ENCODE measurements at places on chromosomes 6 and 20. TPM values are rescaled to one million over a fixed set of nuclear protein-coding genes. Genes with fewer than 3 reads are reported as not detected.

GRCh38 chr6:163965426-163966348, 551.2 kb downstream of the QKI start:
- DNase-seq, result no peak

GRCh38 chr6:107125771-107126170, 10.5 kb upstream of the BEND3 start:
- no peak for DNase-seq

- no peak for DNase-seq
These were observed 143.8 kb downstream of the MBOAT1 start for GRCh38 chr6:20068421-20068988.

DNA sequence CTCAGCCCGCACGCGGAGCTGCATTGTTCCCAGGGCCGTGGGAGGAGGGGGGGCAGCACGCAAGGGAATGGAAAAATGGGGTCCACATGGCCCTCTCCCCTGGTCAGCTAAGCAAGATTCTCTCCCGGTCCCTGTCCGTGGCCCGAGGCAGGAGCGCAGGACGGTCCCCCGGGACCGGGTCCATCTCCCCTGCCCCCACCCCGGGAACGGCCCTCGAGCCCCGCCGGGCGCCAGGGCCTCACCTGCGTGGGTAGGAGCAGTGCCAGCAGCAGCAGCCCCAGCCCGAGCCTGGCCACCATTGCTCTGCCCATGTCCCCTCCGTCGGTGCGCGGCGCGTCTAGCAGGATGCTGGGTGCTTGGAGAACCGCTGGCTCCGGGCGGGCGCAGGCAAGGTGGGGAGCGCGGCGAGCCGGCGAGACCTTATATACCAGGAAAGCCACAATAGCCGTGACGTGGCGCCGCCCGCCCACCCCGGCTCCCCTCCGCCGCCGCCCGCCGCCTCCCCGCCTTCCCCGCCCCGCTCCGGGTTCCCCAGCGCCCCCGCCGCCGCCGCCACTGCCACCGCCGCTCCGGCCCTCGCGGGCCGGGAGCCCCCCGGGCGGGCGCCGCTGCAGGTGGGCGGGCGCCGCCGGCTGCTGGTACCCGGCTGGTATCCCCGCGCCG, at the start of gene CD24:
Gene CD24, minus strand, starts transcription at position 394 of the 663 bp plus-strand sequence. Its CDS starts 83 bp downstream, at position 311.
- DNase-seq, result no peak

DNA sequence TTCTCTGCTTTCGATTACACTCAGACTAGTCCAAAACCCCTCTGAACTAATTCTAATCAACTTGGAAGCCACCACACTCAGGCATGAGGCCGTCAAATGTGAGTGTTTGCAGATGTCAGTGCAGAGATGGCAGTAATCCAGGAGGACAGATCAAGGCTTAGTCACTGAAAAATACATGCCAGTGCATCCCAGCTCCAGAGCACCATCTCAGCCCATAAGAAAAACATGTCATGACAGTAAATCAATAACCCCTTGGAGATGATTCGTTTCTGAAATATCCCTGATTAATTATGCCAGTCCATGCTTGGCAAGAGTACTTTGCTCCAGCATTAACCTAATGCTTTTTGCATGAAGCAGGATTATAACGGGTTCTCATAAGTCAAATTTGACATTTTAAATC, 179.5 kb downstream of the ADAT2 start:
- DNase-seq, result no peak

GRCh38 chr20:41003143-41003935, 25.3 kb upstream of the TOP1 start:
- DNase-seq, result peak; percentile 83

GRCh38 chr20:18048176-18048575, 9.5 kb downstream of the OVOL2 start:
- no peak for DNase-seq

DNA sequence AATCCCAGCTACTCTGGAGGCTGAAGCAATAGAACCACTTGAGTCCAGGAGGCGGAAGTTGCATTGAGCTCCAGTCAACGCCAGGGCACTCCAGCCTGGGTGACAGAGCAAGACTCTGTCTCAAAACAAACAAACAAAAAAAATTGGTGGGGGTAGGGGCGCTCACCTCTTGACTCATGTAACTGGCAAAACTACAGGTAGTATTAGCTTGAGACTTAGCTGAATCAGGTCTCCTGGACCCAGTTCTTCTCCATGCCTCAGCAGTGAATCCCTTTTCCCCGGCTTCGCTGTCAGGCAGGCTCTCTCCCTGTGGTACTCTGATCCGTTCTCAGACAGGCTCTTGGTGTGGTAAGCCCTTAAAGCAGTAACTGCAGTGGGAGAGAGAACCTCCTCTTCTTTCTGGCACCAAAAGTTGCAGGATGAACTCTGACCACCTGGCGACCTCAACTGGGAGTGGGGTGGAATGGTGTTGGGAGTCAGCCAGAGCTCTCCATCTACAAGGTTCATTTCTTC, 12.9 kb downstream of the SLC9A8 start:
- no peak for DNase-seq

- DNase-seq, result no peak
These were observed 280.9 kb downstream of the CDH26 start for GRCh38 chr20:60238992-60239660.

DNA sequence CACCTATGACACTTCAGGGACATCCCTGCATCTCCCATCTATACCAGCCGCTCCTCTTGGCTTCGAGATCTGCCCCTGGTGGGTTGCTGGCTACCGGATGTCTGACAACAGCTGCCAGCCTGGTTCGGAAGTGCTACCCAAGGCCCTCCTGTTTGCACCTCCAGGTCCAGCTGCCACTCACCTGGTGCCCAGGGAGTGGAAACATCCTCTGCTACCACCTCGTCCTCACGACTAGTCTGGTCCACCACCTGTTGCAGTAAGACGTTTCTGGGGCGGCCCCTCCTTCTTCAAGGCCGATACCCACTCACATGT, 8.3 kb upstream of the PCMTD2 start:
- DNase-seq, result no peak

DNA sequence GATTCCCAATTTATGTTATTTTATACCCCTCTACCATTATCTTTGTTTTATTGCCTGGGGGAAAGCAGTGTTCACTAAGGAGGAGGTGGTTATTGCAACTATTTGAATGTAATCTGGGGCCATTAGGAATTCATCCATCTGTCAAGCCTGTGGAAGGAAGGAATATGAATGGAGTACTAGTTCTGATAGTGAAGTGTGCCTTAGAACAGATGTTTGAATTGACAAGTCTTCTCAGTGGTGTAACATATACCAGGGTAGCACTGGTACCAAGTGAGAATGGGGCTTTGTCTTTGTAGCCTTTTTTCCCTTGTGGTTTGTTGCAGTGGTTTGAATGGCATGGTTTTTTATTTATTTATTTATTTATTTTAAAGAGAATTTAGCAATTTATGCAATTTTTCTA, 27.9 kb upstream of the HDAC2 start:
- DNase-seq, result no peak

DNA sequence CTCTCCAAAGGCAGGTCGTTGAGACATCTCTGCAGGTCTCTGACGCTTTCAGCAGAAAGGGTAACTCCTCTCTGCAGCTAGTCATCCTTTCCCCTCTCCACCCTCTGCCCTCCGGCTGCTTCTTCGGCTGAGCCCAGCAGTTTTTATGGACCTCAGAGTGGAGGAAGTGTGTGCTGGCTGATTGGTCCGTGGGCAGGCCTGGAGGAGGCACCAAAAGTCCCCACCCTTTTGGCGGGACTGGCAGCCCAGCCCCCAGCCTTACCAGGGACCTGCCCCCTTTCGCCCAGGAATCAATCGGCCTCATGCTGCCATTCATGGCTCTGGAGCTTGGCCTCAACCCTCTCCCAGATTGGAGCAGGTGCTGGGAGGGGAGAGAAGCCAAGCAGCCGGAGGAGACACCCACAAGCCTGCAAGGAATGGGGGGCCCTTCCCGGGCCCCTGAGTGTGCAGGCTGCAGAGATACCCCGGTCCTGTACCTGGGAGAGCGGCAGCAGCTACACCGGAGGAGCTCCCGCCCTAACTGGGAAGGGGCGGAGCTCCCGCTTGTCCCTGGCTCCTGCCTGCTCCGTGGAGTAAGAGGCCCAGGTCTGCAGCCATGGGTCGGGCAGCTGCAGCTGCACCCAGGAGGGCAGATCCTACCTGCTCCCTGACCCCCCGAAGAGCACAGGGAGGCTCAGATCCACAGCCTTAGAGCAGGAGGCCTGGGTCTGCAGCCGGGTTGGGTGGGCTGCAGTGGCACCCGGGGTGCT, 170.3 kb upstream of the SOX4 start:
- DNase-seq, result no peak

- no peak for DNase-seq
These were observed 411.7 kb downstream of the EPM2A start for GRCh38 chr6:145323646-145324045.

DNA sequence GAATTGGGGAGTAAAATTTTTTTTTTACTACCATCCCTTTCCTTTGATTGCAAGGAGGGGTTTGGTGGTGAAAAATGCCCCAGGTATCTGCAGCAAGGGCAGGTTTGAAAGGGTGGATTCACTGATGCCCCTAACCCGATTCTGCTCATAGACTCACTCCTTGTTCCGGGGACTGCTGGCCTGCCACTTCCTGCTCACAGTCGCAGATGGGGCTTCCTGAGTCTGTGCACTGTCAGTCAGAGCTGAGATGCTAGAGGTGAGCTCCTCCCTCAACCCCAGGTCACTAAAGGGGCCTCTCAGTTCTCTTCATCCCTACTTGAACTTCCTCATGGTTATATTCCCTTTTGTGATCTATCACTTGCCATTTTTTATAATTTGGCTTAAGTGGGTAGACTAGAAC, 357.9 kb downstream of the FARS2 start:
- DNase-seq, result no peak

DNA sequence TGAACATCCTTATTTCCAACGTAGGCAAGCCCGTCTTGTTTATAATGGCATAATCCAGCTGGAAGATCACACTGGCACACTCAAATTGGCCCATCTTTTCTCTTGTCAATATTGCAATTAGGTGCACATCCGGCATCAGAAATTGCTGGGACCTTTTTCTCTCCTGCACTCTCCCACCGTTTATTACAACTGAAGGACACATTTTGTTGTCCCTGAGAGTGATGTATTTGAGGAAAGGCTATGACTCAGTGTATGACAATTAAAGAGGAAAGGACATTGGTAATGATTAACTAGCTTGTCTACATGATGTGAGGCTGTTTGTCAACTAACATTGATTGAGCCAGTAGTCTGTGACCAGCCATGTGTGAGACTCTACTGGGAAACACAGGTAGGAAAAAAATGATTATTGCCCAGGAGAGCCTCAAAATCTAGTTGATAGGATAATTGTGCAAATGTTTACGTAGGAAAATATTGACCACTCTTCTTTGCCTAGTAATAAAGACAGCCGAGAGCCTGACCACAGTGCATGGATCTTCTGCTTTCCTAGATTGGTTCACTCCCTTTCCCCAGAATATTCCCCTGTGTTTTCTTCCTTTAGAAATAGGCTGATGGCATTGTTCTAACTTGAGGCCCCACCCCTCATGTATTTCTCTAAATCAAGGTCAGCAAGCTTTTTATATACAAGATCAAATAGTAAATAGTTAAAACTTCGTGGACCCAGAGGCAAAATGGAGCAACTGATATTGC, 230.0 kb upstream of the BTBD3 start:
- DNase-seq, result no peak

DNA sequence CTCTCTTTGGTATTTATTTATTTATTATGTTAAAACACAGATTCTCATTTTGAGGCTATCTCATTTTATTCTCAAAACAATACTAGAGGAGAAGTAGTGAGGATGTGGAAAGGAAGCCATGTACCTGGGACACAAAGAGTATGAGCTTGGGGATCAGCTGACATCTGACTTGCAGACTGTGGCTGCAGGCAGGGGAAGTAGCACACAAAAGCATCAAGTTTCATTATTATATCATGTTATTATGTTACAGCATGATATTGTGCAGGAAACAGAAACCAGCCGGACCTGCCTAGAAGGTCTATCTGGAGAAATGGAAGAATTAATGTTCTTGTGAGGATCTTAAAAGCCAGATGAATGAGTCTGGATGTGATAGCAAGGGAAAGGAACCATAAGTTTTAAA, 248.2 kb downstream of the KHDC1L start:
- peak; percentile 15 for DNase-seq

DNA sequence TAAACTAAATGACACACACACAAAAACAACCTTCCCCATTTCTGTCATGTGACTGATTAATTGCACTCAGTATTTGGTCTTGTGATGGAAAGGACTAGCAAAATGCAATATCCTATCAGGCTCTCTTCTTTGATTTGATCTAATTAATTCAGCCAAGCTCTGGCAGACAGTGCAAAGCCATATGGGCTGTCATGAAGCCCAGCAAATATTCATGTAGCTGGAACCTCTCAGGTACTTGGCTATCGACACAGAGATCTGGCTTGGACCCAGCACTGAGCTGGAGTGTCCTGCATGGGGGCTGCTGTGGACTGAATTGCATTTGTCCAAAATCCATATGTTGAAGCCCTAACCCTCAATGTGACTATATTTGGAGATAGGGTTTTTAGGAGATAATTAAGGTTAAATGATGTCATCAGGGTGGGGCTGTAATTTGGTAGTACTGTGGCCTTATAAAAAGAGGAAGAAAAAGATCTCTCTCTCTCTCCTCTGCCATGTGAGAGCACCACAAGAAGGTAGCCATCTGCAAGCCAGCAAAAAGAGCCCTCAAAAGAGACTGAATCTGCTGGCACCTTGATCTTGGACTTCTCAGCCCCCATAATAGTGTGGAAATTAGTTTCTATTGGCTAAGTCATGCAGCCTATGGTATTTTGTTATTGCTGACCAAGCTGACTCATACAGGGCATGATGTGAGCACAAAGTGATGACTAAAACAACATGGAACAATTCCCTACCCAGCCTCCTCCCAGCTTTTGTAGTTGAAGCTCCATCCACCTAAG, 77.1 kb downstream of the STMND1 start:
- DNase-seq, result no peak

DNA sequence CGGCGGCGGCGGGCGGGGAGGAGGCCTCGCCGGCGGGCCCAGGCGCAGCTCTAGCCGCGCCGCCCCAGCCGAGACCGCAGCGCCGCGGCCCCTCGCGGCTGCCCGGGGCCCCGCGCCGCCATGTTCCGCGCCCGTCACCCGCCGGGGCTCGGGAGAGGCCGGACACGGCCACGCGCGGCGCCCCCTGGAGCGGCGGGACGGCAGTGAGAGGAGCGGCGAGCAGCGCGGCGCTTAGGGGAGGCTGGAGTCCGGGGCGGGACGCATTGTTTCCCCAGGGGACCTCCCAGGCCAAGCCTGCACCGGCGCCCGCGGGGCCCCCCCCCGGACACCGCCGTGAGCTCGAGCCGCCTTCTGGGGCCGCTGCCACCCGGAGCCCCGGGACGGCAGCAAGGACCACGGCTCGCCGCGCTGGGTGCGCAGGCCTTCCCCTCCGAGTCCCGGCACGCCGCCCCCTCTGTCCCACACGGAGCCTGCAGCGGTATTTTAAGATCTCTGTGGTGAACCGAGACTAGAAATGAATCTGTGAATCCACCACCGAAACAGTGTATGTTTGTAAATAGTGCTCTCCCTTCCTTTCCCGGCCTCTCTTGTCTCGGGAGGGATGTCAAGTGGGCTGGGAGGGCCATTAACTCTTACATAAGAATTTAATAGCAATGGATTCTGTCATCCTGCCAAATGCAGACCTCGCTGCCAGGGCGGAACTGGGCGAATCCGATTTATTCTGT, 424 bp upstream of the KIF13A start:
- DNase-seq, result peak; percentile 78

The GFOD1 gene
- 17.5 TPM for total RNA-seq

The ULBP2 gene
- 0.27 TPM for total RNA-seq

The TULP1 gene
- total RNA-seq, result not detected

The CST4 gene
- not detected for total RNA-seq

The CYP21A2 gene
- 0.27 TPM for total RNA-seq

The FKBP5 gene
- 26.4 TPM for total RNA-seq

The TPX2 gene
- 5.1 TPM for total RNA-seq

The C20orf144 gene
- 0.27 TPM for total RNA-seq

Measured in hematopoietic multipotent progenitor cell (in vitro differentiated cells).